ENCODE measurements at places on chromosomes 2 and 18. TPM values are rescaled to one million over a fixed set of nuclear protein-coding genes. Genes with fewer than 3 reads are reported as not detected.

GRCh38 chr2:226969417-226970080 lies 133.7 kb downstream of the RHBDD1 start:
- no peak for DNase-seq

DTYMK gene
- 42.3 TPM for total RNA-seq

GRCh38 chr2:39269941-39270340 lies 26.2 kb upstream of the CDKL4 start:
- no peak for DNase-seq

DNA sequence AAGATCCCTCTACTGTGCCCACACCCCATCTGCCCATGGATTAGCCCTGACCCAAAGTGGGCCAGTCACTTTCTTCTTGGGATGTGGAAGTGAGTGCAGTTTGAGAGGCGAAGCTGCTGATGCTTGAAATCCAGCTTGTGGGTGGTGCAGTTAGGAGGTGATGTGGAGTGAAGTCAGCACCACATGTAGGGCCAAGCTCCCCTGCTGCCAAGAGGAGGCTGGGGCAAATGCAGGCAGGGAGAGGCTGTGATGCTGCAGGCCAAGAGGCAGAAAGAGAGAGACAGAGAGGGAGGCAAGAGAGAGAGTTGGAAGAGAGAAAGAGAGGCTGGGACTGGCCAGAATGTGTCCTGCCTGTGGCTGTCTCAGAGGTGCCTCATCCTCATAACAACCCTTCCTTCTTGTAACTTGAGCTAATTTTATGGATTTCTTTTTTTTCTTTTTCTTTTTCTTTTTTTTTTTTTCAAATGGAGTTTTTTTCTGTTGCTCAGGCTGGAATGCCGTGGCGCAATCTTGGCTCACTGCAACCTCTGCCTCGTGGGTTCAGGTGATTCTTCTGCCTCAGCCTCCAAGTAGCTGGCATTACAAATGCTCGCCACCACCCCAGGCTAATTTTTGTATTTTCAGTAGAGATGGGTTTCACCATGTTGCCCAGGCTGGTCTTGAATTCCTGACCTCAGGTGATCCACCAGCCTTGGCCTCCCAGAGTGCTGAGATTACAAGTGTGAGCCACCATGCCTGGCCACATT lies 35.3 kb upstream of the CAB39 start:
- DNase-seq = no peak

GRCh38 chr2:65402780-65403528 lies 29.4 kb downstream of the SPRED2 start:
- DNase-seq = no peak

CD207 gene
- 0.74 TPM for total RNA-seq

DPYSL5 gene
- 0.23 TPM for total RNA-seq

DNA sequence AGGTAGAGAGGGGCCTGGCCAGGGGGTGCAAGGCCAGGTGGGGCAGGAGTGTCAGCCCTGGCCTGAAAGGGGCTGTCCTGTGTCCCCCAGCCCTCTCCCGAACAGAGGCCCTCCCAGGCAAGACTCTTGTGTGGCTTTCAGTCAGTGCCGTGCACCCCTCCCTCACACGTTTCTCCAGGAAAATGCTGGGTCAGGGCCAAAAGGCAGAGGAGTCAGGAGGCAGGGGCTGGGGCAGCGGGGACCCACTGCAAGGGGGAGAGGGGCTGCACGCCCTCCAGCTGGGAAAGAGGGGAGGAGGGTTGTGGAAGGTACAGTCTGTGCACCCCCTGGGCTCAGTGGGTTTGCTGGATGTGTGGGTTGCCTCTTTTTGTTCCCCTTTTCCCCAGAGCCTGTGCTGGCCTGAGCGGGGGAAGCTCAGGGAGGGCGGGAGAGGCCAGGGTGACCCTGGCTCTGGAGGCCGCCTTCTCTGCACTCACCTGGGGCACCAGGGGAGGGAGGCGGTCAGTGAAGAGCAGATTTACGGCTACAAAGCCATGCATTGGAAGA lies 4.1 kb downstream of the KCNF1 start:
- DNase-seq = no peak

ALLC gene
- total RNA-seq = 0.26 TPM

CABYR gene
- 8.4 TPM for total RNA-seq
